Motor neuron (in vitro differentiated cells): ENCODE measurements at places on chromosomes 4 and X.

DNA sequence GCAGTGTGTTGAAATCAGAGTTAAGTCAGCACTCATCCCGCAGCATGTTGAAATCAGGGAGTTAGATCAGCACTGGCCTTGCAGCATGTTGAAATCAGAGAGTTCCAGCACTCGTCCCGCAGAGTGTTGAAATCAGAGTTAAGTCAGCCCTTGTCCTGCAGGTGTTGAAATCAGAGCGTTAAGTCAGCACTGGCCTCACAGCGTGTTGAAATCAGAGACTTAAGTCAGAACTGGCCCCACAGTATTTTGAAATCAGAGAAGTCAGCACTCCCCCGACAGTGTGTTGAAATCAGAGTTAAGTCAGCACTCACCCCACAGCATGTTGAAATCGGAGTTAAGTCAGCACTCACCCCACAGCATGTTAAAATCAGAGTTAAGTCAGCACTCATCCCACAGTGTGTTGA is 10.9 kb upstream of the UVSSA start:
- no peak for ATAC-seq

- ATAC-seq: peak; percentile 85
Observed at GRCh38 chr4:113708250-113708649, 53.3 kb downstream of the CAMK2D start.

DNA sequence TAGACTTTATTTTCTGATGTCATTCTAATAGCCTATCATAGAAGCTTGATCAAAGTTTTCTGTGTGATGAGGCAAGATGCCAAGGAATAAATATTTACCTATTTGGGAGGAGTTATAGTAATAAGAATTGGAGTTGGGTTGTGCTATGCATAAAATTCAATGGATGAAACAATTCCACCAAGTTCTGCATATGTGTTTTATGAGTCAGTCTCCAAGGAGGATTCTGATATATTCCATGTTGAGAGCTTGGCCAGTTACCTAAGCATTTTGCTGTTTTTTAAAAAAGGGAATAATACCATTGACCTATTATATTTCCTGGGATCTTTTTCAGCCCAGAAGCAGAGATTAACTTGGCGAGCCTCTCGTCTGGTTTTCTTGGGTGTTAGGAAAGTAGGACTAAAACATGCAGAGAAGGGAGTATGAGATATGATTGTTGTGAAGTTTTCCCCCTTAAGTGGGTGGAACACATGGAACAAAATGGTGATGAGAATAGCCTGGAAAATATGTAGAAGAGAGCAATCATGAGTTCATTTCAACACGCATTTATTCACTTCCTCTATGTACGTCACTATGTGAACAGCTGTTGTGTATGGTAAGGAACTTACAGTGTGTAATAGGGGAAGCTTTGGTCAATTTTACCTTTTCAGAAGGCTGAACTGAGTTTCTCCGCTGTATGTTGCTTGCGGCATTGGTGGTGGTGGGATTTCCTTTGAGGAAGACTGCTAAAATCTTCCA is 39.2 kb downstream of the POLA1 start:
- peak; percentile 91 for ATAC-seq

GRCh38 chr4:25283948-25284347 is 28.6 kb upstream of the ZCCHC4 start:
- ATAC-seq: no peak

GRCh38 chrX:17414027-17414658 is 39.1 kb downstream of the NHS start:
- no peak for ATAC-seq

DNA sequence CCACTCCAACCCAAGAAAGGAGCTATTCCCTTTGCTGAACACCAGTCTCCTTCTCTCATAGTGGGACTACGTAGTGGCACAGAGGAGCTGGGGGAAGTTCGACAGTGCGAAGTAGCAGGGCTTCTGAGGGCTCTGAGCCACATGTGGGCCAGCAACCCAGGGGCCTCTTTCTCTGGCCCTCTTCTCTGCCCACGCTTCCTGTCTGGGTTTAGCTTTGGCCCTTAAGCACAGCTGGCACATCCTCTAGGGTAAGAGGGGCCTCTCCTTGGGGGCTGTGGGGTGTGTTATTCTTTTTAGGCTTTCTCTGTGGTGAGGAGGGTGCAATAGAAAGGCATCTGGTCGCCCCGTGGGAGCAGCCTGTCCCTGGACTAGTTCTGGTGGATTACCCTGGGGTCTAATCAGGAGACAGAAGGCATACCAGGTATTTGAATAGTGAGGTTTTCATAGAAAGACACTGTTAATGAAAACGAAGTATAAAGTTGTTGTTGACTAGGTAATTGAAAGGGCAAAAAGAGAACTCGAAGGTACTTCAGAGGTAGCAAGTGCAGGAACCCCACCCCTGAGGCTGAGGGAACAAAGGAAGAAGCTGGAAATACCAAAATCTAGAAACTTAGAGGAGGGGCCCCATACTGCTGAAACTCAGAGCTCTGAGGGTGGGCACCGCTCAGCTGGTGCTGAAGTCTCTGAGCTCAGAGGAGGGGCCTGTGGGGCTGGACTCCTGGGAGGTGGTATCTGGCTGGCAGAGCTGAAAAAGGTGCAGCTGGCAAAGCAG is 151.9 kb upstream of the RPS6KA3 start:
- no peak for ATAC-seq

DNA sequence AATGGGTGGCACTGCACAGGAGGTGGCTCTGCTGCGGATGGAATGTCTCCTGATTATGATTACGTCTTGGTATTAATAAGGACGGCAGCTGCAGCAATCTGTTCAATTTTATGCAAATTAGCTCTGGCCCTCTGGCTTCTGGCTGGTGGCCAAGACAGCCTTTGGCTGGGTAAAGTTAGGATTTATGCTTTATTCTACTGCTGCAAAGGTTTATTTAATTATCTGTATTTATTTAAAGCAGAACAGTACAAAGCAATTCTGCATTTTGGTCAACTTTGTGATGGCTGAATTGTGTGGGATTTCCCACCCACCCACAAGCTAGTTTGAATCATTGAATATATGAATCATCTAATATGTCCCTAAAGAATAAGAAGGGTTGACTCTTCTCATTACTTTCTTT is 745.6 kb upstream of the FAM241A start:
- ATAC-seq: no peak

GRCh38 chr4:31108762-31109161 is 388.6 kb downstream of the PCDH7 start:
- no peak for ATAC-seq

- no peak for ATAC-seq
Observed at GRCh38 chr4:156665780-156666366, 305.7 kb downstream of the PDGFC start.

DNA sequence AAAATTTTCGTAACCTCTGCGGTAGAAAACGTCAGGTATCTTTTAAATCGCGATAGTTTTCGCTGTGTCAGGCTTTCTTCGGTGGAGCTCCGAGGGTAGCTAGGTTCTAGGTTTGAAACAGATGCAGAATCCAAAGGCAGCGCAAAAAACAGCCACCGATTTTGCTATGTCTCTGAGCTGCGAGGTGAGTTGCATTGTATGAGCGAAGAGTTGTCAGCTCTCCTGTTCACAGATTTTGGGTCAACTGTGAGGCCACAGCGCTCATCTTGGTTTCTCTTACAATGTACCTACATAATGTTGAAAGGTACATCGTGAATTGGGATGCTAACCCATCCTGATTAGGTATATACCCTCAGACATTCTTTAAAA is 486 bp downstream of the CLCN3 start:
- ATAC-seq: no peak

GRCh38 chr4:1400831-1401408 is 5.3 kb downstream of the NKX1-1 start:
- no peak for ATAC-seq

- no peak for ATAC-seq
Observed at GRCh38 chr4:165971933-165972332, 98.9 kb downstream of the TLL1 start.

GRCh38 chr4:122822466-122822865 is 4.2 kb upstream of the FGF2 start:
- ATAC-seq: no peak

- ATAC-seq: no peak
Observed at GRCh38 chr4:157271166-157271869, 50.8 kb downstream of the GRIA2 start.

DNA sequence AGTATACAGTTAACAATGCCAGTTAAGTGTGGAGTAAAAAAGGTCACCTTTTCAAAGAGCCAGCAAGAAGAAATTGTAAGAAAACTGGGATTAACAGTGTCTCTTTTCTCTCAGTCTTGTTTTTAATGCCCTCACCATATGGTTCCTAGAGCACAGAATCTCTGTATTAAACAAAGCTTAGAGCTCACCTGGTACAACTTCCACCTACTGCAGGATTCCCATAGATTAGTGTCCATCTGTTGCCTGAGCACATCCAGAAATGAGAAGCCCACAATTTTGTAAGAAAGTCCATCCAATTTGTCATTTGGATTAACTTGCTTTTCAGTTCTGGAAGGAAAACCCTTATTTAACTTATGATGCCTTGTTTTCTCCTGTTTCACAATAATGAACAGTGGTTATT is 1037.1 kb downstream of the STPG2 start:
- ATAC-seq: no peak

DNA sequence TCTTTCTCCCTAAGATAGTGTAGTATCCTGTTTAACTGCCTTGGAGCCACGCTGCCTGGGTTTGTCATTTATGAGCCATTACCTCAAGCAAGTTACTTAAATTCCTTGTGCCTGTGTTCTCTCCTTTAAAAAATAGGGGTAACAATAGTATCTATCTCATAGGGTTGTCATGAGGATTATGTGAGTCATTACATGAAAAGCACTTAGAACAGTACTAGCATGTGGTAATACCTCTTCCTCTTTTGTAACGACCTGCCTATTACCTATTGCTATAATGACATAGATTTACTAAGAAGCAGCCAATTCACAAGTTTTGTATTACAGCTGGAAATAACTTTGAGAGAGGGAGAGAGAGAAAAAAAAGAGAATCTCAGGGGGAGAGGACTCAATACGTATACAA is 834.7 kb downstream of the RAPGEF2 start:
- no peak for ATAC-seq

- peak; percentile 30 for ATAC-seq
Observed at GRCh38 chr4:182391111-182391684, 148.0 kb downstream of the TENM3 start.

DNA sequence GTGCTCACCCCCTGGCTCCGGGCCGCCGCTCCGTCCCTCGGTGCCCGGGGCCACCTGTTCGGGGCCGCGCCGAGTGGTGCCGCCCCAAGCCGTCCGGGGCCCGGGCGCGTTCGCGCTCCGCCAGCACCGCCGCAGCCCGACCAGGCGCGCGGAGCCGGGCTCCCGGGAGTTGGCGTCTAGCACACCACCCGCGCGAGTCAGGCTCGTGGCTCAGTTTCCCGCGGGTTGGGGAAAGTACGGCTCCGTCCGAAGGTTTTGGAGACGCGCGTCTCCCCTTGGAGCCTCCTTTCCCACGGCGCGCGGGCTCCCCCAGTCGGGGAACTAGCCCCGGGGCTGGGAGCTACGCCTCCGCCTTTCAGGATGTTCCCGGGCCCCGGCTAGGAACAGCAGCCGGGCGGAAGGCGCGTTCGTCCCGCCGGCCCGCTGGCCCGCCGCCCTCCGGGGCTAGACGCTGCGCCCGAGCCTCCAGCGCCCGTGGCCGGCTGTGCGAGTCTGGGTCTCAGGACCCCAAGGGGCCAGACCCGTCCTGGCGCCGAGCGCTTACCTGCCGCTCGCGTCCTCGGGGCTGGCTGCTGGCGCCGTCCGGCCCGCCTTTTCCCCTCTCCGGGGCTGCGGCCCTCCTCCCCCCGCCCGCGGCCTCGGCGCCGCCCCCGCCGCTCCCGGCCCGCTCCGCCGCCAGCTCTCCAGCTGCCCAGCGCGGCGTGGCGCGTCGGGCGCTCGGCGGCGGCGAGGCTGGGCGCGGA is at the start of gene ADGRG2:
TSS of gene ADGRG2 (minus strand) at position 571 of the 743 bp plus-strand sequence. CDS start 53,634 bp downstream, outside the sequence.
- ATAC-seq: peak; percentile 73

- no peak for ATAC-seq
Observed at GRCh38 chr4:1208970-1209704, 36.8 kb upstream of the SPON2 start.
